ENCODE measurements at places on chromosomes 3 and 15.

DNA sequence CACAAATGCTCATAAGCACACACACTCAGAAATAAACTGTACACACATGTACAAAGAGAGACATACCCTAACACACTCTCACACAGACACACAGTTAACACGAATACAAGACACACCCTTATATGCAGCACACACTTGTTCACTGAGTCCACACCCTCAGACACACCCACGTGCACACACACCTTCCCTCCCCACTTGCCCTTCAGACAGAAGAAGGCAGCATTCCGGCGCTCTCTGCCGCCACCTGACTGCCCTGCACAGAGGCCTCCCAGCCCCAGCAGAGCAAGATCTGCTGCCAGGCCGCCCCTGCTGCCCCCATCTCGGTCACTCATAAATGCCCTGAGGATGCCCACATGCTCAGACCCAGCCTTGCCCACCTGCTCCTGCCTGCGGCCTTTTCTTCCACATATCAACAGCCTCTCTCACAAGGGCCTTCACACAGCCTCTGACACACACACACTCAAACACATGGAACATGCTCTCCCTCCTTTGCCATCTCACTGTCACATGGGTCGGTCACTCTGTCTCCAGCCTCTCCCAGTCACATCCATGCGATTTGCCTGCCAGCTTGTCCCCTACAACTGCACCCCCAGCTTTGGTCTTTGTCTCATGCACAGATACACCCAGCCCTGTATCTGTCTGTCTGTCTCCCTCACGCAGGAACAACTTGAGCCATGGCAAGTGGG lies 71.1 kb downstream of the EPHB3 start:
- DNase-seq: no peak

- DNase-seq: no peak
Observed at GRCh38 chr3:98699132-98699531, 64.0 kb upstream of the ST3GAL6 start.

- no peak for DNase-seq
Observed at GRCh38 chr15:71666763-71667620, 143.4 kb upstream of the NR2E3 start.

DNA sequence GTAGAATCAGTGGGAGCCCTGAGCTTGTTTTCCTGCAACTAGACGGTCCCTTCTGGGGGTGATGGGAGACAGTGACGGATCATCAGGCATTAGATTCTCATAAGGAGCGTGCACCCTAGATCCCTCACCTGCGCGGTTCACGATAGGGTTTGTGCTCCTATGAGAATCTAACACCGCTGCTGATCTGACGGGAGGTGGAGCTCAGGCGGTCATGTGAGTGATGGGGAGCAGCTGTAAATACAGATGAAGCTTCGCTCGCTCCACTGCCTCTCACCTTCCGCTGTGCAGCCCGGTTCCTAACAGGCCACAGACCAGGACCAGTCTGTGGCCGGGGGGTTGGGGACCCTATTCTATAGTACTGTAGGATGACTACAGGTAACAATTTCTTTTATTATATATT lies 154.7 kb downstream of the CHSY1 start:
- no peak for DNase-seq

DNA sequence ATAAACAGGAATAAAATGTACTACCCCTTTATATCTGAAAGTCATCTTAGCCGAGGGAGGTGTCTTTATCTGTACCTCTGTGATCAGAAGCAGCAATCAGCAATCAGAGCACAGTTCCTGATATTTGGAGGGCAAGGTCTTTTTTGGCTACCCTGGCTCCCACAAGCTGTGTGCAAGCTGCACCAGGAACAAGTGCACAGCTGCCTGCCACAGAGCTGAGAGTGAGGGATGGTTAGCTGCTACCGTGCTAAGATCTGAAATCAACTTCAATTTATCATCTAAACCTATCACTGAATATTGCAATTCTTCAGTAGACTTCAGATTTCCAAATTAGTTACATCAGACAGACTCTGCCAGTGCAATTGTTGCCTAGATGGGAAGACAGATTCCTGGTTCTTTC lies 404.6 kb upstream of the ARL6 start:
- no peak for DNase-seq

DNA sequence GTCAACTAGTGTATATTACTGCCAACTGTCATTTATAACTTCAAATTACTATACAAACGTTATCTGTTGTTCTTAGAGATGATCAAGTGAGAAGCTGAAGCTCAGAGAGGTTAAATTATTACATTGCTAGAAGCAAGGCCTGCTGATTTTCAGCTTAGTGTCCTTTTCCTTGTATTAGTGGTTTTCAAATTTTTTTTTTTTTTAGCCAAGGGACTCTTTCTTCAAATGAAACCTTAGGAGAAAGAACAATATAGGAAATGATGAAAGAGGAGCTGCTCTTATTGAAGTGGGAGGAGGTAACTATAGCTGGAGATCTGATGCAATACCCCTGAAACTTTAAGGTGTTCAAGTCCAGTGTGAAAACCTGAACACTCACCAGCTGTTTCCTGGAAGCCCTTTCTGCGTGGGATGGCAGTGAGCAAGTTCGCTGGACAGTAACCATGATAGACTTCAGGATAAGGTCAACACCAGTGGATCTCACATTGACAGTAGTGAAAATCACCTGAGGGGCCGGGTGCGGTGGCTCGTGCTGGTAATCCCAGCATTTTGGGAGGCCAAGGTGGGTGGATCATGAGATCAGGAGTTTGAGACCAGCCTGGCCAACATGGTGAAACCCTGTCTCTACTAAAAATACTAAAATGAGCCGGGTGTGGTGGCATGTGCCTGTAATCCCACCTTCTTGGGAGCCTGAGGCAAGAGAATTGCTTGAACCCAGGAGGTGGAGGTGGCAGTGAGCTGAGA lies 376.2 kb downstream of the EDEM1 start:
- no peak for DNase-seq

DNA sequence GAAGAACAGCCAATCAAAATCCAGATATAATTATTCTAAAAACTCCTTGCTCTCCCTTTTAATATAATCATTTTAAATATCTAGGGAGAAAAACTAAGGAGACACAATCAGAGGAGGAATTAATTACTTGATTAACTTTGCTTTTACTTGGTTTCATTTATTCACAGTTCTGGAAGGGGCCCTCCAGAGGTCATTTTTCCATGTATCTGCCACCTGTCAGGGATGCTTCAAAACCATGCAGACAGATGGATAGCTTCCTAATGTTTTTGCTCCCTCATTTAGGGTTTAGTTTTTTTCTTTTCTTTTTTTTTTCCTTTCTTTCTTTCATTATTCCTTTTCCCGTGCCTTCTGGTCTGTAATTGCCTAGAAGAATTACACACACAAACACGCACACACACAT lies 438.1 kb upstream of the ARPP21 start:
- no peak for DNase-seq

DNA sequence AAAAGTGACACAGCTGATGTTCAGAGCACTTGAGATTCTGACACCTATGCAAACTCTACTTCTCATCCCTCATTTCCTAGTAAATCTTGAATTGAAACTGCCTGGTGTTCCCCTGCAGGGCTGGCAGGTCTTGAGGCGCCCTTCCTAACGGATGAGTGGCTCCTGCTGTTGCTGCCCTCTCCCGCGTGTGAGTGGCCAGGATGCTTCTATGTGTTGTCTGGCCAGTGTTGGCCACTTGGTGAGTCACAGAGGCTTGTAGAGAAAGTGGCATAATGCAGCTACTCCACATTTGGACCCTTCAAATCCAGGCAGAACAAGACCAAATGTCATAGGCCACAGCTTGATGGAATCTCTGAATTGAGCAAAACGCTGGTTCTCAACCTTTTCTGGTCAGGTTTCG lies 63.6 kb downstream of the MOBP start:
- no peak for DNase-seq

DNA sequence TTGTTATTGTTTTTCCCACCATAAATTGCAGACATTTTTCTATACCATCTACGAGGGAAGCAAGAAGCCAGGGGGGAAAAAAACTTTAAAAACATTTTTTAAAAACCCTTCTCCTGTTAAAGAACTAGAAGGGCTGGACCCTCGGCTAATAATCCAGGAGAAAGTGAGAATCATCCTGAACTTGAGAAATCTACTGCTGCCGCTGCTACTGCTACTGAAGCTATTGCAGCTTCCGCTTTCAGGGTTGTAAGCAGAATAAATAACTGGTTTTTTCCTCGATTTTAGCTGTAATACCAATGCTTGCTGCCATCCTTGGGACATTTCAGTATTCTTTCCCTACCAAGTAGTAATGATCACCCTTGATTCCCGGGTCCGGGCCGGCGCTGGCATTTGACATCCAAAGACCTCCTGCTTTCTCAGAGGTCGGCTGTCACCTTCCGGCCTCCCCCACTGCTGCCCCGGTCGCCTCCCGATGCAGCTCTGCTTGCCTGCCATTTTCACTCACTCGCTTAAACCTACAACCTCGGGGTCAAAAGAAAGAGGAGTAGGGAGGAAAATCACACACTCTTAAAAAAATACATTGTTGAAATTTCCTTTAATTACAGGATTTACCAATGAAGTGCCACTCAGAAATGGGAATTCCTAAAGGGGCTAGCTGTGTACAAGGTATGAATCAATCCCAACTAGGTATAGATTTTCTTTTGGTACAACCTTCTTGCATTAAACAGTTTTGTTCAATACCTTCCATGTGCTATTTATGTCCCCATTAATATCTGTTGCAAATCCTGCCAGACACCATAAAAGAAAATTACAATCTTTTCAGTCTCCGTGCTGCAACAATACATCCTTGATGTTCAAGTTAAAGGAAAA lies 674 bp upstream of the MECOM start:
- DNase-seq: no peak

- DNase-seq: no peak
Observed at GRCh38 chr15:76994971-76995945, at the start of gene PSTPIP1. PSTPIP1 (plus strand) TSS chr15:76995126; CDS start chr15:76995574, 448 bp downstream.

DNA sequence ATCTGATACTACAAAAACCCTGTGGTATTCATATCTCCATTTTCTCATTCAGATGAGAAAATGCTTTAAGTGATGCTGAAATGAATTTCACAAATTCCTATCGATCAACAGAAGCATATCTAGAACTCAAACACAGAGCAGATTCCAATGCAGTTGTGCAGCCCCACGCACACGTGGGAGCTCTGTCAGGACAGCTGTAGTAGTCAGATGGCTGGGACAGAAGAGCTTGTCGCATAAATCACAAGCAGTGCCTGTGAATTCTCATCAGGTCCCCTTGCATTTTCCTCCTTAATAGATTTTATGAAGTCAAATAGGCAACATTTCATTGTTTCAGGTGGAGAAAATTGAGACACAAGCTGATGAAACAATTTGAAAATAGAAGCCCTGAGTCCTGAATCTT lies 792.3 kb downstream of the AGBL1 start:
- no peak for DNase-seq

- DNase-seq: no peak
Observed at GRCh38 chr3:123536153-123536895, 48.5 kb downstream of the HACD2 start.

DNA sequence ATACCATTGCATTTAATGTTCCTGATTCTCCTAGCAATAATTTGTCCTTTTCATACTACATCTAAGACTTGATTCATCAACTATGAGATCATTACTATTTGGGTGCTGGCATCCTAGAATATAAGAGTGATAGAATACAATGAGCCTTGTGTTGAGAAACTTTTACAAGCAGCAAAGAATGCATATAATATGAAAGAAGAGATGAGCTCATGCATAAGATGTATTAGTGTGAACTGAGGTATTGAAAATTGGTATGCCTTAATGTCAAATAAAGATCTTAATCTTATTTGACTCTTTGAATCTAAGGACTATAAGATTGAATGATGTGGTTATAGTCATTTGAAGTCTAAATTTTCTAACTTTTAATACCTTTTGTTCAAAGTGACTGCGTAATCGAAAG lies 220.0 kb upstream of the ARHGEF26 start:
- DNase-seq: no peak

DNA sequence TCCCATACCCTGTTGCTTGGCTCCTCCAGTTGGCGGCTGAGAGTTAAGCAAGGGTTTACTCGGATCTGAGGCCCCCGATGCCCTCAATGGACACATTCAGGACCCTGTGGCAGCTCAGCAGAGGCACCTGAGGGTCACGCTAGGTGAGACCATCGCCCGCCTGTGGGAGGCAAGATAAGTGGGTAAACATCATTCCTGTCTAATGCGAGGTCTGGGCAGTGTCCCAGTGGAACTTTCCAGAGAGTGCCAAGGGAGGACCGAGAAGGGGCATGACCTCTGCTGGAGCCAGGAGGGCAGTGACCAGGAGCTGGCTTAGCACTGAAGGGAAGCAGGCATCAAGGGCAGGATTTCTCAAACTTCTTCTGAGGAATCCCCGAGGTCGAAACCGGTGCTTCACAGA lies 65.4 kb upstream of the SEC61A1 start:
- DNase-seq: no peak

DNA sequence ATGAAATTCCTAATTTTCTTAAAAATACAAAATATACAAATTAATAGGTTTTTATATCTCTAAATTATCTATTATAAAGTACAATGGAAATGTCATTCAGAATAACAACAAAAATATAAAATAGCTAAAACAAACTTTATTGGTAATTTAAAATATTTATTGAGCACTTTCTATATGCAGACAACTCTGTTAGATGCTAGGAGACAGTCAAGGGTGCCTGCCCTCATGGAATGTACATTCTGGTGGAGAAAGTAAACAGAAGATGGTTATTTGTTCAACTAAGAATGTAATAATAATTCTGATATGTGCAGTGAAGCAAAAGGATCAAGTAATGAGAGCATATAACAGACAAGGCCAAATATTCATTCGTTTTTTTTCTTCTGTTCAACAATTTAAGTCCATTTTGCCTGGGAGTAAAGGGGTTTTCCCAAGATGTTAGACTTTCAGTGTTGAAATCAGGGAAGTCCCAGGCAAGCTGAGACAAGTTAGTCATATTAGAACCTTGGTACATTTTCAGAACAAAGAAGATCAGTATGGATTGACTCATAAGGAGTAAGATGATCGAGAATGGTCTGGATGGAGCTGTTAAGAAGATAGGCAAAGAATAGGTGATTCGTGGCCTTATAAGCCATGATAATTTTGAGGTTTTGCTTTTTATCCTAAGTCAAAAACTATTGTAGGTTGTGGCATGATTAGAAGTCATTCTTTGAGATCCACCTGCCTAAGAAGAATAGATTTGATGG lies 150.2 kb upstream of the MLF1 start:
- no peak for DNase-seq

- DNase-seq: no peak
Observed at GRCh38 chr15:35630532-35630931, 84.6 kb upstream of the DPH6 start.

- DNase-seq: no peak
Observed at GRCh38 chr15:43267439-43267838, 711 bp upstream of the TGM5 start.

Measured in stimulated activated CD8-positive, alpha-beta memory T cell treated with anti-CD3 and anti-CD28 coated beads, Interleukin-7, amount 100 ng/mL, for 24 hours (primary cell).